ENCODE measurements at places on chromosomes 5 and 9.

DNA sequence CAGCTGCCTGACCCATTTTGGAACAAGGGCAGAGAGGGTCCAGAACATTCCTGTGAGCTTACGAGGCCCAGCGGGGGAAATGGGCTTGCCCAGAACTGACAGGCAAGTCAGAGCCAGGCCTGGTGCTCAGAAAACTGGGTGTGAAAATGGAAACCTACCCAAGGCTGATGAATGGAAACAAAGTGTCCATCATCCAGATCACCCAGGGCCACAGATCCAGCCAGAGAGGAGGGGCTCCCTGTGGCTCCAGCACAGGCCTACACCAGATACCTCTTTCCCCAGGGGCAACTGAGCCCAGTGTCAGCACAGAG lies 3.1 kb downstream of the CLTB start:
- DNase-seq, result no peak

DNA sequence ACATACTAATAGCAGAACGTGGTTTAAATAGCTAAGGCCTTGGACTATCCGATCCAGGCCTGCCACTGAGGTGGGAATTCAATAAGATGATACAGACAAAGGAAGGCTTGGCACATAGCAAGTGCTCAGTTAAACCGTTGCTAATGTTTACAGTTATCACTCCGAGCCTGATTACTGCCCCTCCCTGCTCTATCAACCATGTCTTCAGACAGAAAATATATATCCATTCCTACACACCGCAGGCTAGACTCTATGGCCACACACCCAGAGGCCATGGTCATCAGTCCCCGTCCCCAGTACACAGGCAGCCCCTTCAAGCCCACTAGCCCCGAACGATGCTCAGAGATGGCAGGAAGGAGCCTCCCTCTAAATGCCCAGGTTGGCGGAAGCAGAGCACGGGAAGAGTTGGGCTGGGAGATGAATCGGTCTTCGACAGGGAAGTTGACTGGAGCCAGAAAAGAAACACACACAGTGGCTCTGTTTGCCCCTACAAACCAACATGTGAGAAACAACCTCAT lies 49.7 kb upstream of the STXBP1 start:
- no peak for DNase-seq

DNA sequence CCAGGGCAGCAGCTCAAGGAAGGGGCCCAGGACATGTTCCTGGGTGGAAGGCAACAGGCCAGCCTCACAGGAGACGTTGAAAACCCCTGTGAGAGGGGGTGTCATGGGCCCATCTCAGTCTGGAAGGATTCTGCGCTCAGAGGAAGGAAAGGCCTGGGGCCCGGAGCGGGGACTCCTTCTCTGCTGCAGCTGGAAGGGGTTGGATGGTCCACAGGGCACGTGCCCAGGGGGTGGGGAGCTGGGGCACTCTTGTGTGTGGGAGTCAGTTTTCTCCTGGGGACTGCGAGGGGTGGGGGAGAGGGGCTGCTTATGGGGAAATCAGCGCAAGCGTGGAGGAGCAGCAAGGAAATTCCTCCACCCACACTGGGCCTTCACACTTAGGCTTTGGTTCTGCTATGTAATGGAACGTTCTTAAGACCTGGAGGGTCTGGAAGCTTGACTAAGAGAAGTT lies 2.9 kb upstream of the LPCAT1 start:
- no peak for DNase-seq

- no peak for DNase-seq
Observed at GRCh38 chr9:86939321-86939720, 8.0 kb downstream of the GAS1 start.

- DNase-seq, result no peak
Observed at GRCh38 chr5:53418826-53419658, 61.4 kb upstream of the FST start.

GRCh38 chr5:107502676-107503060 lies 168.1 kb downstream of the EFNA5 start:
- DNase-seq, result peak; percentile 75

- peak; percentile 52 for DNase-seq
Observed at GRCh38 chr5:111719773-111720172, 37.2 kb downstream of the NREP start.

GRCh38 chr5:82100303-82101077 lies 128.7 kb downstream of the ATG10 start:
- no peak for DNase-seq

- no peak for DNase-seq
Observed at GRCh38 chr9:30140407-30140806, 2244.0 kb upstream of the ACO1 start.

DNA sequence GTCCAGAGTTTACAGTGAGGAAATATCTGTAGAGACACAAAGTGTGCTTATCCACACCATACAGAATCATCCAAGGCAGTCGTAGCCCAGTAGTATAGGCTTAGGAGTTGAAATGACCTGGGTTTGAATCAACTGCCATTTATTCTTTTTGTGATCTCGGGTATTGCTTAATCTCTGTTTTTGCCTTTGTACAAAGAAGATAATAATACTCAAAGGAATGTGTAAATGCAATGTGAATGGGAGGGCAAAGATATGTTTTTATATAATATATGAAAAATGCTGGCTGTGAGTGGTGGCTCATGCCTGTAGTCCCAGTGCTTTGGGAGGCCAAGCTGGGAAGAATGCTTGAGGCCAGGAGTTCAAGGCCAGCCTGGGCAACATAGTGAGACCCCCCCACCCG lies 141.1 kb downstream of the SPATA31D1 start:
- no peak for DNase-seq

GRCh38 chr5:35066260-35066795 lies 18.6 kb upstream of the AGXT2 start:
- no peak for DNase-seq

DNA sequence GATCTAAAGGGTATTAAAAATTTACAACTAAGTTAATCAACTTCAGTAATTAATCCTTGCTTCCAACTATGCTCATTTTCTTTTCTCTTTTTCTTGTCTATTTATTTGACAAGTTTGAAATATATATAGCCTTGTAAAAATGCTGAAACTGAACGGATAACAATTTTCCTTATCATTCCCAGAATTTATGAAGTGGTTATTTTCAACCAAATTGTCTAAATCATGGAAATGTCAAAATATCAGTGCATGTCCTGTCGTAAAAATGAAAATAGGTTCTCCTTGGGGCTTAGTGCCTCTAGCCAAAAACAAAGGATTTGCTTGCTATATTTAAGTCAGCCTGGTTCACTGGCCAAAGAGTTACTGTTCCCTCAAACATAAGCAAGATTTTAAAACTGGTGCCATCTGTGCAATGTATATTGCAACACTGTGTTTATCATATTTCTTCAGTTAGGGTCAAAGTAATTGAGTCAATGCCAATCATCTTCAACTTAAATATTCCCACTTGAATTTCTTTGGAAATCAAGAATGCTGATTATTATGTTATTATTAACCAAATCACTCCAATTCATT lies 798.3 kb downstream of the MAT2B start:
- no peak for DNase-seq

DNA sequence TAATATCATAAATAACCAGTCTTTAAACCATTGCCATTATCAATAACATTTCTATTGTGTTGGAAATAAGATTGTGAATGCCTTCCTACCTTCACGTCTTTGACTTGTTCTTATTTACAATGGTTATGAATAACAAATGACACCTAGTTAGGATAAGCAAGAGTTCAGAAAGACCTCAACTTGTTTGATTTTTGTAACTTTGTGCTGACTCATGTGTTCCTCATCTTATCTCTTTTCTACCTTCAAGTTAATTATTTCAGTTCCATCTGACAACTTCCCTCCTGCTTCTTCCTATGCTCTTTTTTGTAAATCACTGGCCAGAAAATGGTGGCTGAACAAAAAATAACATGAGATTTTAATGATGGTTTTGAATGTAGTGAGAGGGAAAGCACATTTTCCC lies 538.5 kb upstream of the TUSC1 start:
- DNase-seq, result no peak

GRCh38 chr9:127907867-127908659 lies 8.7 kb upstream of the ST6GALNAC6 start:
- no peak for DNase-seq

DNA sequence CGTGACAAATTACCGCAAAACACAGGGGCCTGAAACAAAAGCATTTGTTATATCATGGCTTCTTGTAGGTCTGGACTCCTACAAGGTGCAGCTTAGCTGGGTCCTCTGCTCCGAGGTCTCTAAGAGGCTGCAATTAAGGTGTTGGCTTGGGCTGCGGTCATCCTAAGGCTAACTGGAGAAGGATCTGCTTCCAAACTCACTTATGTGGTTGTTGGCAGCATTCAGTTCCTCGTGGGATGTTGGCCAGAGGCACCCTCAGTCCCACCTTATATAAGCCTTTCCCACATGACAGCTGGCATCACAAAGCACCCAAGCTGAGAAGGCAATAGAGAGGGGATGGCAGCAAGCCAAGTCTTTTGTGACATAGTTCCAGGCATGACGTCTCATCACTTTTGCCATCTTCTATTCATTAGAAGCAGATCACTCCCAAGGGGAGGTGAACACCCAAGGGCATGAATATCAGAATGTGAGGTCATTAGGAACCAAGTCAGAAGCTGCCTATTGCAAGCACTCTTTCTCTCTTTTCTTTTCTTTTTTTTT lies 47.9 kb upstream of the ZBTB43 start:
- DNase-seq, result peak; percentile 84

- DNase-seq, result no peak
Observed at GRCh38 chr5:2207416-2208238, 324.9 kb upstream of the IRX4 start.

DNA sequence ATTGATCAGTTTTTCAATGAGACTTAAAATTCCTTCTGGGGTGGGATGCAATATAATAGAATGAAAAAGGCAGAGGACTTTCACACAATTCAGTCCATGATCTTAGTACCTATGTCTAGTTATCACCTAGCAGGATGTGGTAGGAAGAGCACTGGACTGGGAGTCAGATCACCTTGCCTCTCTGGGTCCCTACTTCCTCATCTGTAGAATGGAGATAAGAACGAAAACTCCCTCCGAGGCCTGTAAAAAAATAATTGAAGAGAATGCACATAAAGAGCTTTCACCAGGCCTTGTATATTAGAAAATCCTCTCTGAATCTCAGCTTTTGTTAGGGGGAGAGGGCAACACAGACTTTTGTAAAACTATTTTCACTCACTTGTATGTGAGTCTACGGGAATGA lies 681 bp upstream of the TMEFF1 start:
- DNase-seq, result no peak
